ENCODE measurements at places on chromosomes 5 and 9.

DNA sequence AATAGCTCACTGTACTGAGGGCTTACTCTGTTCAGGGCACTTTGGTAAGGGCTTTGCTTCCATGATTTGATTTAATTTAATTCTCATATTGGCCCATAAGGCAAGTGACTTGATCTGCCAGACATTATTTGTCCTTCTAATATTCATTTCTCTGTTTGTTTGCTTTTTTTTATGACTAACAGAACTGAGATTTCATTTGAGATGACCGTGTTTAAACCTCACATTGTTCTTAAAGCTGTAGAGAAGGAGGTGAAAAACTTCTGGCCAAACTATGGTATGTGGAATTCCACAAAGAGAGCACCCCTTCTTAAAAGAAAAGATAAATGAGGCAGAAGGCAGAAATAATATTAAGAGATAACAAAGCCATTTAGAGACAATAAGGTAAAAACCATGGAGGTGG is 775.6 kb upstream of the ACO1 start:
- DNase-seq: no peak

DNA sequence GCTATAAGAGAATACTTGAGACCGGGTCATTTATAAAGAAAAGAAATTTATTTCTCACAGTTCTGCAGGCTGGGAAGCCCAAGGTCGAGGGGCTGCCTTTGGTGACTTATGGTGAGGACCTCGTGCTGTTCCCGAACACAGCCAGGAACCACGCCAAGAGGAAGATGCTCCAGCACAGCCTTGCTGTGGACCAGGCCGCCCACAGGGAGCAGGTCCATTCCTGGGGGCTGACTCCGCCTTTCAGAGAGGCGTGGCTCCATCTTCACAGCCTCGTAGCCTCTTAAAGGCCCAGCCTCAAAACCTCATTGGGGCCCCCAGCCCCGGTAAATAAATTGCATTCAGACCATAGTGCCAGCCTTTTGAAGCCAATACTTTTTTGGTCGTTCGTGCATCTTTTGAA is 93.5 kb upstream of the CACNA1B start:
- DNase-seq: no peak

DNA sequence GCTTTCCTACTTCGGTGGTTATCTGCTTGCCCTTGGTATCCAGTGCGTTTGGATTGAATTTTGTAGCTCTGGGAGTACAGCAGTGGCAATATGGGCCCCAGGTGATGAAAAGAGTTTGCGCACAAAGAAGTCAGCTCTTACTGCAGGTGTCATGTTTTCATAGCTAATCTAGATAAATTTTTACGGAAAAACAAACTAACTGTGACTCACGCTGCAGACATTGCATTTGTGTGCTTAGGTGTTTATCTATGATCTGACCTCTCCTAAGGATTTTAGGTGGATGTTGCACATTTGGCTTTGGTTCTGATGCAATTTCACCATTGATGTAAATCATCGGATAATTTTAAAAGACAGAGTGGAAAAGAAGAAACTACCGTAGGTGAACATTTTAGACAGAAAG is 92.1 kb downstream of the VCAN start:
- no peak for DNase-seq

DNA sequence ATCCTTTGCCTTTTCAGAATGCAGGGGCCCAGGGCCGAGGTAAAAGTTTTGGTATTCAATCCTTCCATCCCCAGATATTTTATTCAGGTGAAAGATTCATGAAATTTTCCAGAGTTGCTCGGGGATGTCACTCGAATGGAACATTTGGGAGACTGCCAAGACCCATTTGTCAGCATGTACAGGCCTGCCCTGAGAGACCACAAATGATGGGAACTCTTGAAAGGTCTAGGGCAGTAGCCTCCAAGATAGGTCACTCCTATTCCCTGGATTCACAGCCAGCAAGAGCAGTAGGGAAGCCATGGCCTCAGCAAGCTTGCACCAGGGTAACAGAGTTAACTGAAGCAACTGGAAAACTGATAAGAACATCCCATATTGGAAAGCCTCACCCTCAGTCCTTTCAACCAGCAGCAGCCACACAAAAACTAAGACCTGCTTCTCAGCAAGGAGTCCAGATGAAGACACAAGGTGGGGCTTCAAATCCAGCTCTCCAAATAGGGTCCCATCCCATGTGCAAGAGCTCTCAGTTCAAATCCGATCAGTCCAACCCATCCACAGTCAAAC is 12.5 kb downstream of the CARD6 start:
- DNase-seq: no peak

- no peak for DNase-seq
Observed at GRCh38 chr5:41517909-41518308, 7.5 kb upstream of the PLCXD3 start.

DNA sequence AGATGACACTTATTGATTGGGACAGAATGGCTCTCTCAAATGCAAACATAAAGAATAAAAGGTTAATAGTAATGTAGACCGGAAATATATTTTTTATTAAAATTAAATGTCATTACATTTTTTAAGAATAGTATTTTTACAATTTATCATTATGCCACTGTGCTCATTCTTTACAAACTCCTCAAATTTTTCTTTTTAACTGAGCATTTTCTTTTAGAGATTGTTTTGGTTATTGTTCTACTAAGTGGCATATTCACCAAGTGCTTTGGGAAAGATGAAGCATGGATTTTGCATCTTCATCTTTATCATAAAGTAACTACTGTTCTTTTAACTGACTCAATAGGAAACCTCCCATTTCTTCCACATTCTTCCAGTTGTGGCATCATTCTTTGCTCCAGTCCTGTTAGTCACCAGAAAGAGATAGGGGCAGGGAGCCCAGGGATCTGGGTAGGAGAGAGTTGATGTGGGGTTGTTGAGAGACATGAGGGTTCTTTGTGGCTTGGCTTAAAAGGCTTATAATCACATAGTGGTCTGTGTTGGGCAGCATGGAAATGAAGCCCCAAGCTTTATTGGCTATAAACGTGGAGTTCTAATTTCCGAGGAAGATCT is 69.8 kb downstream of the SYK start:
- no peak for DNase-seq

GRCh38 chr9:94714494-94714893 is 12.0 kb upstream of the AOPEP start:
- no peak for DNase-seq

DNA sequence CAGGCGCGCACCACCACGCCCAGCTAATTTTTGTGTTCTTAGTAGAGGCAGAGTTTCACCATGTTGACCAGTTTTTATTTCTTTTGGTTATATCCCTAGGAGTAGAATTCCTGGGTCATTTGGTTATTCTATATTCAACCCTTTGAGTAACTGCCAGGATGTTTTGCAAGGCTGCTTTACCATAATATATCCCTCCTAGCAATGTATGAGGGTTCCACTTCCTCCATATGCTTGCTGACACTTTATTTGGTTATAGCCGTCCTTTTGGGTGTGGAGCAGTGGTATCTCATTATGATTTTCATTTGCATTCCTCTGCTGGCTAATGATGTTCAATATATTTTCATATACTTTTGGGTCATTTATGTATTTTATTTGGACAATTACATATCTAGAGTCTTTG is 81.2 kb downstream of the RAB24 start:
- no peak for DNase-seq

- DNase-seq: no peak
Observed at GRCh38 chr5:37005252-37005651, 128.7 kb downstream of the NIPBL start.

DNA sequence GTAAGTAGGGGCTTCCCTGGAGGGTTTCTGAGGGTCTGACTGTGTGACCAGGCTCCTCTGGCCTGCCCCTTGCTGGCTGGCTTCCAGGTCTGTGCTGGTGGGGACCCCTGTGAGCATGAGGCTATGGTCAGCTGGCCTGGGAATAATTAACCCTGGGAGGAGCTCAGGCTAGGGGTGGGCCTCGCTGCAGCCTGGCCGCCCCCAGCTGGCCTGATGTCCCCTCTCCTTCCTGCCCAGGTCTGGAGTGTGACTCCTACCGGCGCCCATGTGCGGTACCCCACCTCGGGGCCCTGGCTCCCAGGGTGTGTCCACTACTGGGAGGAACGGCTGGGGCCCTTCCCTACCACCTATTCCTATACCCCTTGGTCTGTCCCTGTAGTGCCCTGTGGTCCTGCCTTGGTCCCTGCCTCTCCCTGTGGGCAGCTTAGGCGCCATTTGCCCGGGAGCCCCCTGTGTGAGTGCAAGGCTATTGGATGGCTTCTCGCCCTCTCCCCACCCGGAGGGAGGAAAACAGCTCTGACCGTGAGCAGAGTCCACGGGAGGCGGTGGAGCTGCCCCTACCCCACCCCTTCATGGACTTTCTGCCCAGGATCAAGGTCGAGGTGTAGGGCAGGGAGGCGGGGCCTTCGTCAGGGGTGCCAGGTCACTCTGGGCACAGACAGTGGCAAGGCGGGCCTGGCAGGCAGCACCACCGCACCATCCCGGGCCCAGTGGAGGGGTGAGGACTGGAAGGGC is 9.4 kb downstream of the RXRA start:
- DNase-seq: no peak

DNA sequence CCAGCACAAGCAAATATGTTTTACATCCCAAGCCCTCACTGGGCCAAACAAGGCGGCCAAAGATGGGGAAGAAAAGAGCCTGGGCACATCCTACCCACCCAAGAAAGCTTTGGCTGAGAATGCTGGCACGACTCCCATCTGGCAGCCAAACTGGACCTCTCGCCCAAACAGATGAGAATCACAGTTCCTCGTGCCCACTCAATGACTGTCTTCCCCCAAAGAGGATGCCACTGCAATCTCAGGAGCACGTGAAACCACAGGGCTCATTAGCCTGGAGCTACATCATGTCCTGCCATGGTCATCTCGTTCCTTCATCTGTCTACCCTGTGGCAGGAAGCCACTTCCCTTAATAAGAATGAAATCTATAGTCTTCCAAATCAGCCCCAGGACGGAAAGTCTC is 536.8 kb downstream of the BNC2 start:
- no peak for DNase-seq

GRCh38 chr5:153511622-153512021 is 21.2 kb downstream of the GRIA1 start:
- DNase-seq: no peak

GRCh38 chr5:27810458-27810857 is 772.1 kb upstream of the CDH9 start:
- DNase-seq: no peak

DNA sequence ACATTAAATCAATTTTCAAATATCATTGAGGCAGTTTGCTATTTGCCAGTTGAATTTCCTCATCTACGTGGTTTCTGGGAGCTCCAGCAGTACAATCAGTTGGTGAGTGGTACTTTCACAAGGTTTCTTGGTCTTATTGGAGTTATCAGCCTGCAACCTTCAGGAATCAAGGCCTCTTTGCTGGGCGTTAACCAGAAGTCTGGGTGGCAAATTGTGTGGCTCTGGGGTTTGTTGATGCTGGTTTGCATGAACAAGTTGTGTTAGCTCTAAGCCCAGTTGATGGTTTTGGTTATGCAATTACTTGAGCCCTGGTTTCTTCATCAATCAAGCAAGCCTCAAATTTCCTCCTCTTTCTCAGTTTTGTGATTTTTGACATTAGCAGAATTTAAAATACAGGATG is 152.9 kb upstream of the ANKRD55 start:
- no peak for DNase-seq

DNA sequence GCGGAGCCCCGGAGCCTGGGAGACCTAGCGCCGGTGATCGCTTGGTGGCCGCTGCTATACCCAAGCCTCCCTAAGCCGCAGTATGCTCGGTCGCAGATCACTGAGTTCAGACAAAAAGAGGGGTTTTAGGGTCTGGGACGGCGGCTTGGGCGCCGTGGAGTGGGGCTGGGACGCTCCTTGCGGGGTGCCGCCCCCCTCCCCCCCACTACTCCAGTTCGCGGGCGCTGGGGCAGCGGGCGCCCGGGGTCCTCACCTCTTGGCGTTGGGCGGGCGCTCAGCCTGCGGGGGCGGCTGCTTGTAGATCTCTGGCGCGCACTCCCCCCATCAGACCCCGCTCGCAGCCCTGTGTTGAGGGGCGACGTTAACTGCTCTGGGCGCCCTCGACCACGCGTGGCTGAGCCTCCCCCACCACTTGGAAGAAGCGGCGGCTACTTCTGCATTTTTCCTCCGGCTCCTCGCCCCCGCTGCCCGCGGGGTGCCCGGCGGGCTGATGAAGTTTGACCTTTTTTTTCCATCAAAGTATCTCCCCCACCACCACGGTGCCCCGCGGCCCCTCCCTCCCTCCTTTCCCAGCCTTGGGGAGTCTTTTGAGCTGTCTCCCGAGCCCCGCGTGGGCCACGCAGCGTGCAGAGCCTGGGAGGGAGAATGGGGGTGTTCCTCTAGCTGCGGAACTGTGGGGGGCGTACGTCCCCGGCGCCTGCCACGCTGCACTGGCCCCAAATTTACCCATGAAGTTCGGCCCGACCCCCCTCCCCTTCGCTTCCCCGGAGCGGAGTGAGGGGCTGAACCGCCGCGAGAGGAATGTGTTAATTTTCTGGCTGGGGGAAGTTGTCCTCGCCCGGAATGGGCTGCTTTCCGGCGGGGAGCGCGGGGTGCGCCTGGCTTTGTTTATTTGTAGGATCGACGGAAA is 1.2 kb downstream of the CXXC5 start:
- no peak for DNase-seq

GRCh38 chr9:108755979-108756378 is 99.8 kb downstream of the ACTL7B start:
- DNase-seq: no peak

GRCh38 chr5:112385566-112385965 is 33.5 kb downstream of the EPB41L4A start:
- no peak for DNase-seq

DNA sequence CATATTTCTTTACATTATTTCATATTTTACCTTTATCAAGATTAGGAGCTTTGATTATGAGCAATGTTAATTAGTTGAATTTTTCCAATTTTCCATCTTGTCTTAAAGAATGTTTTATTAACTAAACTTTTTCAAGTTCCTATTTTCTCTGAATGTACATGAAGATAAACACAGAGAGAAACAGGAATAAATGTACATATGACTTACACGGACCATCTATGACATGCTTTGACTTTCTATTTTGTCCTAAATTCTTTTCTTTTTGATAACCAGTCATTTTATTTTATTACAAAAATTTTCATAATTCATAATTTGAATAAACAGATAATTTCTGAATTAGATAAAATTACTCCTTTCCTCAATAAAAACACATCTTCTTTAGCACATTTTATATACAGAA is 1038.8 kb upstream of the ARRDC3 start:
- DNase-seq: no peak

GRCh38 chr5:24363789-24364481 is 280.8 kb downstream of the CDH10 start:
- no peak for DNase-seq

GRCh38 chr5:126793097-126793496 is 16.2 kb downstream of the LMNB1 start:
- no peak for DNase-seq

- DNase-seq: no peak
Observed at GRCh38 chr5:151742870-151743294, 15.5 kb downstream of the ATOX1 start.

GRCh38 chr5:160693831-160694465 is 158.1 kb downstream of the ATP10B start:
- DNase-seq: no peak

DNA sequence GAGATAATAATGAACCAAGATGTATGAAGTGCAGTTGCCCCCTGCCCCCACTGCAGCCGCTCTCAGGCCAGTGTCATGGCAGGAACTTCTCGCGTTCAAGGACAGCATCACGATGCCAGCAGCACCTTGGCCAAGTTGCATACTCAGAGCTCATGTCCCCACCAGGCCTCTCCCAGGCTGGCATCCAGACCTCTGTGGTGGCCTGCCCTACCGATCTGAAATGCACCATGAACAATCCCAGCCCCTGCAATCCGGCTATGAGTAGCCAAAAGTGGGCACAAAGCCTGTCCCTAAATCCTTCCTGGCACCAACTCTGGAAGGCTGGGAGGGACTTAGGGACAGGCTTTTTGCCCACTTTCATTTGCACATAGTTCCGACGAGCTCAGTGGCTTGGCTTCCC is 140.9 kb downstream of the PAX5 start:
- no peak for DNase-seq

GRCh38 chr9:126336736-126337325 is 10.2 kb downstream of the MVB12B start:
- no peak for DNase-seq

Measured in stimulated activated CD8-positive, alpha-beta memory T cell treated with anti-CD3 and anti-CD28 coated beads, Interleukin-15, amount 100 ng/mL, for 1 hour (primary cell).